ENCODE measurements at places on chromosomes 16 and 17. TPM values are rescaled to one million over a fixed set of nuclear protein-coding genes. Genes with fewer than 3 reads are reported as not detected.

The CACNA1G gene
- 0.10 TPM for total RNA-seq

The CDK5R1 gene
- total RNA-seq = 39.6 TPM

The ATAD5 gene
- total RNA-seq = 0.52 TPM

The PLEKHH3 gene
- total RNA-seq = 58.6 TPM

The TUBB3 gene
- total RNA-seq = 152 TPM

The TPSB2 gene
- total RNA-seq = not detected

The HP gene
- not detected for total RNA-seq

The CCL5 gene
- 0.11 TPM for total RNA-seq

The CMTM2 gene
- total RNA-seq = not detected

The PGAP6 gene
- total RNA-seq = 53.4 TPM

The NRN1L gene
- total RNA-seq = 1.9 TPM

The CACNG5 gene
- not detected for total RNA-seq

The CTRB1 gene
- 3.4 TPM for total RNA-seq

The CCL7 gene
- not detected for total RNA-seq

The FSCN2 gene
- 3.0 TPM for total RNA-seq

The HCRT gene
- not detected for total RNA-seq

The PIRT gene
- total RNA-seq = not detected

The TANC2 gene
- 21.4 TPM for total RNA-seq

The TNFRSF12A gene
- total RNA-seq = 217 TPM

All from myocyte (in vitro differentiated cells).